ENCODE measurements at places on chromosomes 11 and 22.

DNA sequence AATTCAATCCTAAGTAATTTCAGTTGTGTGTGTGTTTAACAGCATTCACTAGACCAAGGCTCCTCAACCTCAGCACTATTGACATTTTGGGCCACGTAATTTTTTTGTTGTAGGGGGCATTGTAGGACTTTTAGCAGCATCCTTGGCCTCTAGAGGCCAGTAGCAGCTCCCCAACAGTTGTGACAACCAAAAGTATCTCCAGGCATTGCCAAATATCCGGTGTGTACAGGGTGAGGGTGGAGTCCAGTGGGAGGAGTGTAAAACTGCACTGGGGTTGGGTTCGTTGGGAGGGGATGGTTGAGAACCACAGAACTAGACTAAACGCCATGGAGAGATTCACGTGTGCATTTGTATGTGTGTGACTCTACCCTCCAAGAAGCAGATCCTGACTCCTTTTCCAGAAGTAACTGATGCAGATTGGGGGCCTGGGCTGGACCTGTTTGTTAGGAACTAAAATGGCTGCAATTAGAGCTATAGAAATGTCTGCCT, 5.9 kb upstream of the PHF21A start:
- no peak for DNase-seq

DNA sequence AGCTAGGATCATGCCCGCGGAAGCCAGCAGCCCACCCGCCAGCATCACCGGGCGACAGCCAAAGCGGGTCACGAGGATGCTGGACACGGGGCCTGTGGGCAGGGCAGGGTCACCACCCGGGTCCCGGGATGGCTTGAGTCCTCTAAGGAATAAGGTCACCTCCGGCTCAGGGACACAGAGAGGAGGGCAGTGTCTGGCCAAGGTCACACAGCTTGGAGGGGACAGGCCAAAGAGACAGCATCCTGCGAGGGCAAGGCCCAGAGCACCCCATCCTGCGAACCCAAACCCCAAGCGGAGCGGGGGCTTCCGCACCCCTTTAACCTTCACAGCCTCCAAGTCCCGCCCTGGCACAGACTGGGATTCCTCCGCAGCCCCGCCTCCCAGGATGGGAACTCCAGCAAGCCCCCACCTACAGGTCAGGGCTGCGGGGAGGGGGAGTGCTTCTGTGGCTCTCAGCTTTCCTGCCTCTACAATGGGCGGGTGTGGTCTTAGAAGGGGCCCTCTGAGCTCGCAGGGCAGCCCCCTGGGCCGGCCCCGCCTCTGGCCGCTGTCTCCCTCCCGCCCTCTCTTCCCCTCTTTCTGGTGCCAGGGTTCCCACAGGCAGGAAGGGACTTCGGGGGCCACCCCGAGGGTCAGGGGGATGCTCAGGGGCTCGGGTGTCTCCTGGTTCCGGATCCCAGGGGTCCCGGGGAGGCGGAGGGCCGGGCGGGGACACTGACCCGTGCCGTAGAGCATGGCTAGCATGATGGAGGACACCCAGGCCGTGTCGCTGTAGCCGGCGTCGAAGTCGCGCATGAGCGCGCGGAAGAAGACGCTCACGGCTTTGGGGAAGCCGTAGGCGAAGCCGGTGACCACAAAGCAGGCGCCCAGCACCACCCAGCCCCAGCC, 1.8 kb downstream of the SLC16A8 start:
- DNase-seq = peak; percentile 30

DNA sequence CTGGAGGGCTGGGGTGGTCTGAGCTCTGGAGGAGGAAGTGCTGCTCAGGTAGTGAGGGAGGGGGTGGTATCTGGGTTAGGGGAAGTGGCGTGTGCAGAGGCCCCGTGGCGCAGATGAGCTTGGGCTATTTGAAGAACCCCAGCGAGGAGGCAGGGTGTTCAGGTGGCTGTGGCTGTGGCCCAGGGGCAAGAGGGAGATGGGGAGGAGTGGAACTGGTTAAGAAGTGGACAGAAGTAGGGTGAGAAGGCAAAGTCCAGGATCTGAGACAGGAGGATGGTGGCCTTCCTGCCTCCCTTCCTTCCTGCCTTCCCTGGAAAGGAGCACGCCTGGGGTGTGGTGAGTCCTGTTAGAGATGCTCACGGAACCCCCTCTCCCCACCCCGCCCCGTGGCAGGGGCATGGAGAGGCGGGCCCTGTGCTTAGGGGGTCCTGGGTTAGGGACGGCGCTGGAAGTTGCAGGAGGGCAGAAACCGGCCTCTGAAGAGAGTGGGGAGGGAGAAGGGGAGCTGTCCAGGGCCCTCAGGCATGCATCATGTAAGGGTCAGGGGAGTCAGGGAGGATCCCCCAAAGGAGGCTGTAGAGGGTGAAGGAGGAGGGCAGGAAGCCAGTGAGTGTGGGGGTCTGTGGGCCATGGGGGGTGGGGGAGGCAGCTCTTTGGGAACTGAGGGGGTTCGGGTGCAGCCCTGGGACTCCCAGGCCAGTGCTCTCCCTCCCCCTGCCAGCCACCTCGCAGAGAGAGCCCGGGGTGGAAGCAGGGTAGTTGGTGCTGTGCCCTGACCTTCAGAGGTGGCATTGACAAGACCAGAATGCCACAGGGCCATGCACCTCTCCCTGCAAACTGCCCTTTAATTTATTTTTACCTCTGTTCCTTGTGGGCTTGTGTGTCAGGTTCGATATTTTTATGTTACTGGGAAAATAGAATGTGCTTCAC, 63.7 kb upstream of the PARVG start:
- no peak for DNase-seq

- DNase-seq = no peak
These were observed 61.8 kb downstream of the CD82 start for GRCh38 chr11:44627165-44627789.

- no peak for DNase-seq
These were observed 731.5 kb downstream of the NTM start for GRCh38 chr11:132101881-132102280.

- DNase-seq = no peak
These were observed 26.9 kb upstream of the TXNRD2 start for GRCh38 chr22:19968450-19968891.

DNA sequence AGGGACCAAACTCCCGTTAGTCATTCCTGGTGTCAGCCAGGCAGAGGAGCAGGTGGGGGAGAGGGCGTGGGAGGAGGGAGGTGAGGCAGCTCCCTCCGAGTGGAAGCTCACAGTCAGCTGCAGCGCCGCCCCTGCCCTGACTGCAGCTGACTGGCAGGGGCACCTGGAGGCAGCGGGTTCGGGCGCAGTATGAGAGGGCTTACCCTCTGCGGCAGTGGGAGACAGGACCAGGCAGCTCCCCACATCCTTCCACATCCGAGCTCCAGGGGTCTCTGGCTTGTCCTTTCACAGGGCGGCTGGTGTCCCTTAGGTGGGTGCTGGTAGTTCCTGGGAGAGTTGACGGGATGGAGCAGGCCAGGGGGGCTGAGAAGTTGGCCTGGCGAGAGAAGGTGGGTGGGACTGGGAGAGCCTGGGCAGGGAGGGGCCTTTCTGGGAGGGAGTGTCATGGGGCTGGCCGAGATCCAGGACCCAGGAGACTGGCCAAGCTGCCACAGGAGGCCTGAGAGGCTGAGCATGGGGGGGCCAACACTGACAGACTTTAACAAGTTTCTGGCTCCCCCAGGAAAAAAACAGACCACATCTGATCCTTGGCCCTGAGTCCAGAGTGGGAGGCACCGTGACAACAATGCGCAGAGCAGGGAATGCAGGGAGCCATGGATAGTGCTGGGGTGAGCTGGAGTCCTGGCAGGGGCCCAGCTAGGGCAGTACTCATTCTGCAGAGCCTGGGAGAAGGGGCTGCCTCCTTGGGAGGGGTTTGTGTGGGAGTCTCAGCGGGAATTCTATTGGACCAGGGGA, 4.9 kb downstream of the ADORA2A start:
- peak; percentile 55 for DNase-seq

- DNase-seq = no peak
These were observed 99.0 kb downstream of the AMOTL1 start for GRCh38 chr11:94866936-94867795.

DNA sequence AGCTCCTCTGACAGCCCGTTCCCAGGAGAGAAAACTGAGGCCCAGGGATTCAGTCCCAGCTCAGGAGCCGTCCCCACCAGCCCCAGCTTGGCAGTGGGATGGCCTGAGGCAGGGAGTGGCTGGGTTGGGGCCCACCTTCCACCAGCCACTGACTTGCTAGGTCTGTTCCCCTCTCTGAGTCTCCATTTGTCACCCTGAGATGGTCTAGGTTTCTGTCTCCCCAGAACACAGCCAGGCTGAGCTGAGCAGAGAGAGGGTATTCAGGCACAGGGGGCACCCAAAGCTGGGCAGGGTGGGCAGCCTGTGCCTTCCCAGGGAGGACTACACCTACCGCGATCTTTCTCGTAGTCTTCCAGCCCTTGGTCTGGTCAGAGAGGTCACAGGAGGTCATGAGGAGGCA, 95.7 kb downstream of the PDE2A start:
- DNase-seq = no peak

DNA sequence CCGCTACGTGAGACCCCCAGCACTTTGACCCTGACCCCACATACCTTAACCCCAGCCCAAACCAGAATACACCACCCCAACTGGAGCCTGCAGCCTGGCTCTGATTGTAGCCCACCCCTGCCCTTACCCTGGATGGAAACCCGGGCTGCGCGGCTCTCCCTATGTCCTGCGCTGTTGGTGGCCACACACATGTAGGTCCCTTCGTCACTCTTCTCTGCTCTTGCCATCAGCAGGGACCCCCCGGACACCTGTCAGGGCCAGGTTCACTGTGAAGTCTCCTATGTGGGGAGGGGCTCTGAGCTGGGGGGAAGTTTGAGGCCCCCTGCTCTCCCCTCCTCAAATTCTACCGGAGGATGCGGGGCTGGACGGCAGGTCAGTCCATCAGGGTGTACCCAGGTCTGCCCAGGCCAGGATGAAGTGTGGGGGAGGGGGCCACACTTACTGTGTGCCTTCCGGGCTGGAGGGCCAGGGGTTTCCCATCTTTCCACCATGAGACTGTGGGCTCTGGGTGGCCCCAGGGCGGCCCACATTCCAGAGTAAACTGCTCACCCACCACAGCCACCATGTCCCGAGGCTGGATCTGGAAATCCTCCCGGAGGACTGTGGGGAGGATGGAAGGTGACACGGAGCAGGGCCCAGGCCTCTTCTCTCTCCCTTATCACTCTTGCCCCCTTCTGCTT, 1.5 kb downstream of the ROBO4 start:
- DNase-seq = no peak

DNA sequence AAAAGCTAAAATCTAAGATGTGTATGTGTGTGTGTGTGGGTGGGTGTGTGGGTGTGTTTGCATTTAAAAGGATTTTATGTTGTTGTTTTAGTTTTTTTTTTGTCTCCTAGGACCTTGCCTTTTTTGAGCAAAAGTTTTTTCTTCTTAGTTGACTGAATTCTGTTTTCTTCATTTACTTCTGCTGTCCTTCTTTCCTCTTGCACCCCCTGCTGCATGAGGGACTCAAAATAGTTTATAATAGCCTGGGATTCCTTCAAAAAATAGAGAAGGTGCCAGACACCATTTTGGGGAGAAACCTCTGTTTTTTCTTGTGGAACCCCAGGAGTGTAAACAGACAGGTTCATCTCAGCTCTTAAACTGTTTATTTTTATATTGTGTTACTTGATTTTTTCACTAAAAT, 817.7 kb downstream of the TBC1D22A start:
- DNase-seq = no peak
